ENCODE measurements at places on chromosomes 1 and 21. TPM values are rescaled to one million over a fixed set of nuclear protein-coding genes. Genes with fewer than 3 reads are reported as not detected.

The ABCG1 gene
- total RNA-seq: 5.4 TPM

The COQ8A gene
- total RNA-seq: 59.7 TPM

The OSCP1 gene
- 16.9 TPM for total RNA-seq

The PBX1 gene
- 182 TPM for total RNA-seq

The GPR25 gene
- not detected for total RNA-seq

The EPS8L3 gene
- not detected for total RNA-seq

The TRIM33 gene
- 40.8 TPM for total RNA-seq

The KIF21B gene
- 3.5 TPM for total RNA-seq

The FH gene
- total RNA-seq: 96.9 TPM

The EDEM3 gene
- 36.7 TPM for total RNA-seq

The FOXE3 gene
- not detected for total RNA-seq

The SLFNL1 gene
- total RNA-seq: 3.0 TPM

The ZNF695 gene
- 4.3 TPM for total RNA-seq

The RAB3B gene
- 2.7 TPM for total RNA-seq

The NPR1 gene
- 1.4 TPM for total RNA-seq

The NME7 gene
- 10.1 TPM for total RNA-seq

The ACTL8 gene
- total RNA-seq: 0.28 TPM

The CYP4A11 gene
- total RNA-seq: not detected

The ANGPTL1 gene
- total RNA-seq: 0.04 TPM

- no peak for DNase-seq
These were observed 45.2 kb downstream of the SLC30A7 start for GRCh38 chr1:100941098-100941527.

GRCh38 chr21:40681164-40681859 lies 165.6 kb downstream of the DSCAM start:
- DNase-seq: no peak

GRCh38 chr1:196399713-196400112 lies 208.5 kb downstream of the KCNT2 start:
- no peak for DNase-seq

DNA sequence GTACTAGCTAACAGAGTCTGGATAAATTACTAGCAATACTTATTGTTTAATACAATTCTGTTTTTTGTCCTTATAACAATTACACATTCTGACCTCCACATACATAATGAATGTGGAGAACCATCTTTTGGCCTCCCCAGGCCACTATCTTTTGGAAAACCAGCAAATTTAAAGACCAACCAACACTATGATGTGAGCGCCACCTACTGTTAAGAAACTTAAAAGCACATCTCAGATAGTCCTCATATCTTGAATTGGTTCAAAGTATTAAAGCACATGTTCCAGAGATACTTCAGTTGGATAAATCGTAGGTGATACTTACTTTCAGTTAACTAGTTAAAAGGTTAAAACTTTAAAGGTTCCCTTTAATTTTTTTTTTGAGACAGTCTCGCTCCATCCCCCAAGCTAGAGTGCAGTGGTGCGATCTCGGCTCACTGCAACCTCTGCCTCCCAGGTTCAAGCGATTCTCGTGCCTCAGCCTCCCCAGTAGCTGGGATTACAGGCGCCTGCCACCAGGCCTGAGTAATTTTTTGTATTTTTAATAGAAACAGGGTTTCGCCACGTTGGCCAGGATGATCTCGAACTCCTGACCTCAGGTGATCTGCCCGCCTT lies 29.3 kb upstream of the USP1 start:
- DNase-seq: peak; percentile 75

DNA sequence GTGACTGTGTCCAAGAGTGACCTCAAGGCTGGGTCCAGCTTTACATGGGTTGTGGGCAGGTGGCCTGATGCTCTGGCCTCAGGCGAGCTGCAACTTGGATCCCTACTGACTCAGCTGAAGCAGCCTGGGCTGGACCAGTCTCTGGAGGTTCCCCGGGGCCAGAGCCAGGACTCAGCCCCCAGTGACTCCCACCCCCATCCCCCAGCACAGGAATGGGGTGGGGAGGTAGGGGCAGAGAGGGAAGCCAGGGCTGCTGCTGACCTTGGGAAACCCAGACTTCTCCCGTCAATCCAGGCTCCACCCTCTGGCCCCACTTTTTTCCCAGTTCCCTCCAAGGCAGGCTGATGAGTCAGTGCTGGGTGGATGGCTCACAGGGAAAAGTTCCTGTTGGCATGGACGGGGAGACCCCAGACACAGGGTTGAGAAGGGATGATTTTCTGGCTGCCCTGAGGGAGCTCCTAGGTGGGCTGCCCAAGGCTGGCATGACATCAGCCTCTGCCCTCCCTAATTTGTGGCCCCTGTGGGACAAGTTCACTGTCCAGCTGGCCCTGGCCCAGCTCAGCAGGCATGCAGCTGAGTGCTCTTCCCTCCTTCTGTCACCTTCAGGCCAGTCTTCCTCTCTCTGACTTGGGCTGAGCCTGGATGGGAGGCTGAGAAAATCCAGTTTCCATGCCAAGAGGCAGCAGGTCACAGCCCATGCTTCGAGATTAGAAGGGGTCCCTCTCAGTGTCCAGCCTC lies 2.2 kb downstream of the ZC3H12A start:
- peak; percentile 93 for DNase-seq

GRCh38 chr1:236315518-236315917 lies 33.8 kb upstream of the ERO1B start:
- DNase-seq: no peak

- no peak for DNase-seq
These were observed 108.0 kb downstream of the BRINP2 start for GRCh38 chr1:177278626-177279390.

GRCh38 chr1:153734396-153735089 lies 6.7 kb downstream of the INTS3 start:
- no peak for DNase-seq

DNA sequence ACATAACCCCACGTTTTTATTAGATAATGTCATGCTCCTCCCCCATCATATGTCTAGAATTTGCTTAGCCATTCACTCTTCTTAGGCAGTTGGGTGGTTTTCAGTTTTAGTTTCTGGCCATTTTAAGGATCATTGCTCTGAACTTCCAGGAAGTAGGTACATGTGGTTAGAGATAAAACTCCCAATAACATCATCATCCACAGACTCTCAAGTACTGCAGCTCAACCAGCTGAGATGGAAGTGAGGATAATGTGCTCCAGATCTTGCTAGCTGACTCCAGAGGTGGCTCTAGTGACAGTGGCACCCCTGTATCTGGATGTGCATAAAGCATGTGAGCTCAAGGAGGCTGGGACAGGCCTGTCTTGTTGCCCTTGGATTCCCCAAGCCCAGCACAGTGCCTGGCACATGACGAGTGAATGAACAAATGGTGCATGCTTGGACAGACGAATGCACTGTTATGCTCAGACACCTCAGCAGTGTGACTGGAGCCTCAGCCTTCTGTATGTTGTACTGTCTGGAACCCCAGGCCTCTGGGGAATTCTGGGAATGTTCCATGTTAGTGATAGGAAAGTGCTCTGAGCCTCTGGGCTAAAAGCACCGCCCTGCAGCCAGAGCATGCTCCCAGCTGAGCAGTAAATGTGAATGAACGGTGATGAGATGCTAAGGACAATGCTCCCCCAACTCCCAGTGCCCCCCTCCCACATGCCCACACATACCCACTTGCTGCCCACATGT lies 16.4 kb upstream of the KCNN3 start:
- no peak for DNase-seq

- peak; percentile 82 for DNase-seq
These were observed 57.3 kb downstream of the MAB21L3 start for GRCh38 chr1:116168277-116169032.

- DNase-seq: no peak
These were observed 42.9 kb downstream of the CAPZB start for GRCh38 chr1:19442154-19443096.

- DNase-seq: no peak
These were observed 5.1 kb upstream of the ARNT start for GRCh38 chr1:150881331-150882070.

- peak; percentile 12 for DNase-seq
These were observed 7.0 kb upstream of the VPS26C start for GRCh38 chr21:37273911-37274690.

DNA sequence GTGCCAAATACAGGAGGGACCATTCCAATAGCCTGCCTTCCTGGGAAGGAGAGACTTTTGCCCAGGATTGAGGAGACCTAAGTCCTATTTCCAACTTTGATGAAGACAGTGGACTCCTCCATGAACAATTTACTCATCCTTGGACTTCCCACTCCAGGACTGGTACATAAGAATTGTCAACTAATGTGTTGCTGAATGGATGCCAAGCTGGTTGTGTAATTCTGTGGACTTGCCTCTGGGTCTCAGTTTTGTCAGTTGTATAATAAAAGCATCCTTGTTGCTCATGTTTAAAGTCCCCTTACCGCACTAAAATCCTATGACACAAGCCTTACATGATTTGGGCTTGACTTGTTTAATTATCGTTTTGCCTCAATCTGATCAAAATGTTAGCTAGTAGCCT lies 13.2 kb upstream of the ZP4 start:
- no peak for DNase-seq

DNA sequence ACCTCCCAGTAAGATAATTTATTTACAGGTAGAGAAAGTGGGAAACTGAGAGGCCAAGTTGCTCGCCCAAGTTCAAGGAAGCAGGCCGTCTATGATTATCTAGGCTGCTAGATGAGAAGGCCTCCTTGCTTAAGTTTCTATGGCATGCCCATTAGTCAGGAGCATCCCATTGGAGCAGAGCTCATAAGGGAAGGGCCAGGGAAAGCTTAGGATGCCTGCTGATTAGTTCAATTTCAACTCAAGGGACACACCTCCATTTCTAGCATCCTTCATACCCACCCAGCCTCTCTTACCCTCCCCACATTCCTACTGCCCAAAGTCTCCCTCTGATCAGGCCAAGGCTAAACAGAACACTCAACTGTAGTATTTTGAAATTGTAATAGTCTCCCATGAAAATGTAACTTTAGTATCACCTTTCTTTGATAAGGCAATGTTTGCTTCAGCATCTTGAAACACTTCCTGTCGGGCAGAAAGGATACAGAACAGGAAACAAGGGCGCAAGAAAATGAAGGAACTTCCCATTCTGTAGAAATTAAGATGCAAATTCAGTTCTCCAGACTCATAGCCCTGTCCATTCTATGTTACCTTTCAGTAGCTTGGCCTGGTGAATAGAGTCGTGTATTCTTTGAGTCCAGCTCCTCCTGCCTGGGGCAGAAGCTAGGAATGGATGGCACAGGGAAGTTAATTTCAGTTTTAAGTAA lies 46.3 kb upstream of the TARBP1 start:
- no peak for DNase-seq

DNA sequence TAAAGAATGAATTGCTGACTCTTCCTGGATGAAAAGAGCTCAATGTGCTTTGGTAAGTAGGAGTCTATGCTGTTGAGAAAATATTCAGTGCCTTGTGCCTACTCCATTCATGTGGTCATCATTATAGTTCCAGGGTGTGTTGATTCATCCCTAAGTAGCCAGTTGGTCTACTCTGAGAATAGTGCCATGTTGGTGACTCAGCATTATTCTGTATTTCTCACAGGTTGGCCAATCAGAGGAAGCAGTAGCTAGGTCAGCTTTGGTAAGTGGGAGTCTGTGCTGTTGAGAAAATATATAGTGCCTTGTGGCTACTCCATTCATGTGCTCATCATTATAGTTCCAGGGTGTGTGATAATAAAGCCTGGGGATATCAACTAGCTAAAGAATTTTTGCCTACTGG lies 397.3 kb downstream of the AGBL4 start:
- no peak for DNase-seq

- peak; percentile 59 for DNase-seq
These were observed 138.4 kb downstream of the SYT2 start for GRCh38 chr1:202571719-202572339.

GRCh38 chr1:232334811-232335210 lies 295.1 kb downstream of the SIPA1L2 start:
- DNase-seq: no peak

DNA sequence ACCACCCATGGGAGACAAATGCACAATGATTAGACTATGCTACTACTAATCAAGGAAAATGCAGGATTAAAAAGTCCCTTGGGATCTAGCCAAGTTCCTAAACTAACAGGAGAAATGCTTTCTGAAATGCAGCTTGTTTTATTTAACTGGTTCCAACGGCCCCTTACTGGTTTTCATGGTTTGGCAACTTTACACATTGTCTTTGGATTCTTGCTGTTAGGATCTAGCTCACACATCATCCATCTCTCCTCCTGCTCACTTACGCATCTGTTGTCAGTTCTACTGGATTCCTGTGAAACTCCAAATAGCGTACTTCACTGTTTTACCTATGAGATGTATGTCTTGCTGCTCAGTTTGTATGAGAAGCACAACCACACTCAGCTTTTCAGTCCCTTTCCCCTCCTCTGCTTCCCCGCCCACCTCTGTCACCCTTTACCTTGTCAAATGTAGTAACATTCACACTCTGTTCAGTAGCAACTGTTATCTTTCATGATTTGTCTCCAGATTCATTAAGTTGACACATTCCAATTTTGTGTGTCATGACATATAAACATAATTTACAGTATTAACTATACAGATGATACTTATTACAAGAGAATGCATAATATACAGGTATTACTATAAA lies 130.1 kb downstream of the SIM2 start:
- no peak for DNase-seq

- no peak for DNase-seq
These were observed 41.8 kb upstream of the PWP2 start for GRCh38 chr21:44065428-44065827.

DNA sequence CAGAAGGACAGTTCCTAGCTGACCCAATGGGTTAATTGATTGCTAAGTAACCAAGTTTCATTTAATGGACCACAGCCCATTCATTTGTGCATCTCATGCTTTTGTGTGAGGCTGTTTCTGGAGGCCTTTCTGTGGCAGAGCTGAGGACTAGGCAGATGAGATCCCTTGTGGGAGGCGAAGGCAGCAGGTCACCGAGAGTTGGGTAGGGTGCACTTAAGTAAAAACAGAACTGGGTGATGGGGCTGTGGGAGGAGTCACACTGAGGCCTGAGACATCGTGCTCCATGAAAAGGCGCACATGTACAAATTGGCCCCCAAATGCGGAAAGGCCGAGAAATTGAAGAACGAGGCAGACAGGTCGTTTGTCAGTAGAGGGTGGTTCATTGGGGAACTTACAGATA lies 60.9 kb downstream of the S100B start:
- DNase-seq: no peak

- no peak for DNase-seq
These were observed 237.3 kb upstream of the PROX1 start for GRCh38 chr1:213750231-213751063.

DNA sequence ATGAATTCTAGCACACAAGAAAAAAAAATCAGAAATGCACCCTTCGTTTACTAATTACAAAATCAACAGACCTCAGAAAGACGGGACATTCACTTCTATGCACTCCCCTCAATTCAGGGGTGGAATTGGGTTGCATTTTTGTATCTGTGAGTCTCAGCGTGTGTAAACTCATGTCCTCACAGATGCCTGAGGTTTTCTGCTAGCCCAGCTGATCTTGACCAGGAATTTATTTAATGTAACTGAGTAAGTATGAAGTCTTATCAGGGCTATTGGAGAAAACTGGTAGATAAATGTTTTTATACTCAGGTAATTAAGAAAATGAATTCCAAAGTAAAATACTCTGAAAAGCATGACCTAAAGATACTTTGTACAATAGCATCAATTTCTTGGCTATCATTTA lies 167.7 kb downstream of the RUNX1 start:
- no peak for DNase-seq

Data from cardiac muscle cell (in vitro differentiated cells and primary cell).